ENCODE measurements at places on chromosomes 12 and 14.

- DNase-seq: no peak
Observed at GRCh38 chr14:24693983-24694382, 60.0 kb upstream of the GZMB start.

DNA sequence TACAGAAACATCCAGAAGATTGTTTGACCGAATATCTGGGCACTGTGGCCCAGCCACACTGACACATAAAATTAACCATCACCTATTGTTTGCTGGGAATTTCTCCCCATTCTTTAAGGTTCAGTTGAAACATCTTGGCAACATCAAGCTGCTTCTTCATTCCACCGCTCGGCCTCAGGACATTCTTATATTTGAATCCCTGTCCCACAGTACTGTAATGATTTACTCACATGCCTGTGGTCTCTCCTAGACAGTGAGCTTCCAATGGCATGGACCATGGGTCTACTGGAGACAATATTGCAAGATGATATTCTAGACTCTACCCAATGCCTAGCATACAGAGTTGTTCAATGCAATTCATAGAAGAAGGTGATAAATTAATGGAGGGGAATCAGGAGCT lies 56.1 kb downstream of the EMP1 start:
- no peak for DNase-seq

DNA sequence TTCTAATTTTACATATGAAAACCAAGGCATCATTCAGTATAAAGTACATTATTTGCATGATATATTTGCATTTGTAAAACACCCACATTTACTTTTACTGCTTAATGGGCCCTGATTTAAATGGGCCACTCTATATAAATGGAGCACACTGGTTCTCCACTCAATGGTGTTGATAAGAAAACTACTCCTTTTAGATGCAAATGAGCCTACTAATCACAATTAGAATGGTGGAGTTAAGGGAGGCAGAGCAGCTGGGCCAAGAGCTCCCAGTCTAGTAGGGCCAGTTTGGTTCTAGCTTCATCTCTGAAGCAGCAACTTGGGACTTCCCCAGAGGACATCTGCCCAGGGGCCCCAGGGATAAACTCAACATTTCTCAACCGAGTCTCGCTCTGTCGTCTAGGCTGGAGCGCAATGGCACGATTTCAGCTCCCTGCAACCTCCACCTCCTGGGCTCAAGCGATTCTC lies 120.7 kb downstream of the FOXN3 start:
- no peak for DNase-seq

DNA sequence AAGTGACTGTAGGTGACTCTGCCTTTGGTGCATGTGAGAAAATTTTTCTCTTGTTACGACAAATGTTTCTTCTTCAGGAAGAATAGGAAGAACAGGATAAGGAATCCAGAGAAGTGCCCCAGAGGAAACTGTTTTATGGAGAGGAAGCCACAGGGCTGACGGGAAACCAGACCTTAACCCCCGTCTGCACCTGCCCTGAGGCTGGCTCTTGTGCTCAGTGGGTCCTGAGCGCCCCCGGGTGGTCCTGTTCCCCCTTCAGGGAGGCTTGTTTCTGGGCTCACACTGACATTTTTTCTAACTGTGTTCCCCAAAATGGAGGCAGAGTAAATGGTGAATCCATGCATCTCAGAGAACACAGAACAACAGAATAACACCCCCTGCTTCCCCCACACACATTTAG lies 691.8 kb downstream of the TMEM121 start:
- DNase-seq: no peak

GRCh38 chr12:96215919-96216273 lies 21.7 kb downstream of the ELK3 start:
- no peak for DNase-seq
